ENCODE measurements at places on chromosomes 5 and 9.

DNA sequence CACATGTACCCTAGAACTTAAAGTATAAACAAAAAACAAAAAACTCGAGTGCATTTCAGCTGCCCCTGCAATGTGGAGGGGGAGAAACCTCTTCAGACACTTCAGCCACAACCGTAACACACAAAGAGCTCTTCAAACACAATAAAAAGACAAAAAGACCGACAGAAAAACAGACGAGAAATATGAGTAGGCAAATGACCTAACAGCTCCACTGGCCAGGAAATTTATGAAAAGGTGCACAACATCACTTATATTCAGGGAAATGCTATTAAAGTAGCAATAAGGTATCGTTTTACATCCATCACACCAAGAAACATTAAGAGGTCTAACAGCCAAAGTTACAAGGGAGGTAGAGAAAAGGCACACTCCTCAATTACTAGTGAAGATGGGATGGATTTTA, 6.2 kb downstream of the ZBED3 start:
- peak; percentile 42 for DNase-seq

DNA sequence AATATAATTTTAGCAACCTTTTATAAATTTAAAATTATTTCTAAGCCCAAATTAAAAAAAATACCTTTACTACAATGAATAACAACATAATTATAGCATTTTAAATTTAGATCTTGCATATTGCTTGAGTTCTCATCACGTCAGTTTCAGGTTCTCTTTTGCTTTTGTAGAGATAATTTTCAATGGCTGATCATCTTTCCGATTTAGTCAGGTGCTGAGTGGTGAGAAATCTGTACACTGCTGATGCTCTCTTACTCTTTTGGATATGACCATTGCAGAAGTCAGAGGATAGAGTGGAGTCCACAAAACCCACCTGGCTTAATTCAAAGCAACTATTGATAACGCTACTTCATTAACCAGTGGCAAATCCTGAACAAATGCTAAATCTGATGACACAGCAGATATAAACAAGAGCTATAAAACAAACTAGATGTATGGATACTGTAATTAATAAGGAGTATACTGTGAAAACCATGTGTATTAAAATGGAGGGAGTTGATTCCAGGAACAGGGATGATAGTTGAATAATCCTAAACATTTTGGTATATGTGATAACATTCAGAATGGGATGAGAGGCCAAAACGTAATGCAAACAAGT, 394.8 kb downstream of the CSNK1G3 start:
- DNase-seq = no peak

DNA sequence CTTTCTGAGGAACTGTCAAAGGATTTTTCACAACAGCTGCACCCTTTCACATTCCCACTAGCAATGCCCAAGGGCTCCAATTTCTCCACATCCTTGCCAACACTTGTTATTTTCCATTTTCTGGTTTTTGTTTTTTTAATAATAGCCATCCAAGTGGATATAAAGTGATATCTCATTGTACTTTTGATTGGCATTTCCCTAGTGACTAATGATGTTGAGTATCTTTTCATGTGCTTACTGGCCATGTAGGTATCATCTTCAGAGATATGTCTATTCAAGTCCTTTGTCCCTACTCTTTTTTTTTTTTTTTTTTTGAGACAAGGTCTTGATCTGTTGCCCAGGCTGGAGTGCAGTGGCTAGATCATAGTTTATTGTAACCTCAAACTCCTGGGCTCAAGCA, 115.8 kb upstream of the HAND1 start:
- no peak for DNase-seq

GRCh38 chr5:128252756-128253155, 169.2 kb downstream of the SLC12A2 start:
- no peak for DNase-seq

- DNase-seq = no peak
Observed at GRCh38 chr9:128947277-128947526, 201 bp downstream of the DOLK start.

GRCh38 chr5:61563401-61563800, 231.3 kb downstream of the ZSWIM6 start:
- DNase-seq = no peak

GRCh38 chr5:180142021-180142765, 66.8 kb downstream of the RASGEF1C start:
- no peak for DNase-seq

GRCh38 chr5:43606351-43606750, 3.4 kb downstream of the NNT start:
- DNase-seq = no peak

DNA sequence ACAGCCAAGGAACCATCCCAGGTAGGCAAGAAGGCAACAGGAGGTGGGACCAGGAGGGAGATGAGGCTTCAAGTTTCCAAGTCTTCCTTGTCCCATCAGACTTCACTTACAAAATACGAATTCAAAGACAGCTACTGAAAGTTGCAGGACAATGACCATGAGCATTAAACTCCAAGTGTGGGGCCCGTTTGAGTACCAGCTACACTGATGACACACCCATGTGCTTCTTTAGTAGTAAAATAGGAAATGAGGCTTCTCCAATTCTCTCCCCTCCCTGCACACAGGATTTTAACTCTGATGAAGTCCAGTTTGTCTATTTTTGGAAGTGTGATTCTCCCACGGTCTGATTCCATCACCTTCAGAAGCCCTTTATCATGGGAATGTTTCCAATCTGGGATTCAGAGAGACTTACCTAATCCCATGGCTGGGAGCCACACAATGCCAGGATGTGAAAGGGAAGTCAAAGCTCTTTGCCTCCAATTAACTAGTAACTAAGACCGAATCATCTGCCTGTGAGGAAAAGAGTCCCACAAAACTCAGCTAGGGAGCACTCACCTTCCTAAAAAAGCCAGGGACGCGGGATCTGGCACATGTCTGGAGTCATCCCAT, 222.8 kb upstream of the MSX2 start:
- DNase-seq = no peak

DNA sequence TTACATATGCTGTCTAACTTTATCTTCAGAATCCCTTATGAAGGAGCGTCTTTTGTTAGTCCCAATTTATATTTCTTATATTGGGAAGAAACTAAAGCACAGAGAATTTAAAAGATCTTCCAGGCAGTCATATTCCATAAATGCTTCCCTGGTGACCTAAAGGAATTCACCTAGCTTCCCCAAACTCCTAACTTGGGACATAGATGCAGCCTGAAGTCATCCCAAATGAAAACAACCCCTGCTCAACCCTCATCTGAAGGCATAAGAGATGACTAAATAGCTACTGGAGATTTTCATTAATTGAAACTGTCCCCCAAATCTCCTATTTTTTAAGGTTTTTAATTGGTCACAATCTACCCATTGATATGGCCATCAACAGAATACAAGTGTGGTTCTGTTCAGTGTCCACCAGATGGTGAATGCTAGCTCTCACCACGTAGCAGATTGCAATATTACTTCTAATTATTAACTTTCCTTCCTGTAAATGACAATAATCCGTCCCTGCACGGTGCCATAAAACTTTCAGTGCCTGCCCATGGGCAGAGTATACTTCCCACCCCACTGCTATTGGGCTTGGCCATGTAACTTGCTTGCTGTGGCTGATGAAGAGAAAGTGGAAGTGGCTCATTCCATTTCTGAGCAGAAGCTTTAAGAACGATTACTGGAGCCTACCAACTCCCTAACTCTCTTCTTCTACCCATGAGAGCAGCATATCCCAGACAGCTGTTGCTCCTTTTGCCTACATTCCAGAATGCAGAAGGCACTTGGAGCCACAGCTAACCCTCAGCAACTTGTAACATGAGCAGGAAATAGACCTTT, 18.7 kb downstream of the PRUNE2 start:
- DNase-seq = no peak

GRCh38 chr5:36153298-36153677, 1.4 kb downstream of the SKP2 start:
- DNase-seq = no peak

- no peak for DNase-seq
Observed at GRCh38 chr9:36144309-36145232, 8.0 kb downstream of the GLIPR2 start.

DNA sequence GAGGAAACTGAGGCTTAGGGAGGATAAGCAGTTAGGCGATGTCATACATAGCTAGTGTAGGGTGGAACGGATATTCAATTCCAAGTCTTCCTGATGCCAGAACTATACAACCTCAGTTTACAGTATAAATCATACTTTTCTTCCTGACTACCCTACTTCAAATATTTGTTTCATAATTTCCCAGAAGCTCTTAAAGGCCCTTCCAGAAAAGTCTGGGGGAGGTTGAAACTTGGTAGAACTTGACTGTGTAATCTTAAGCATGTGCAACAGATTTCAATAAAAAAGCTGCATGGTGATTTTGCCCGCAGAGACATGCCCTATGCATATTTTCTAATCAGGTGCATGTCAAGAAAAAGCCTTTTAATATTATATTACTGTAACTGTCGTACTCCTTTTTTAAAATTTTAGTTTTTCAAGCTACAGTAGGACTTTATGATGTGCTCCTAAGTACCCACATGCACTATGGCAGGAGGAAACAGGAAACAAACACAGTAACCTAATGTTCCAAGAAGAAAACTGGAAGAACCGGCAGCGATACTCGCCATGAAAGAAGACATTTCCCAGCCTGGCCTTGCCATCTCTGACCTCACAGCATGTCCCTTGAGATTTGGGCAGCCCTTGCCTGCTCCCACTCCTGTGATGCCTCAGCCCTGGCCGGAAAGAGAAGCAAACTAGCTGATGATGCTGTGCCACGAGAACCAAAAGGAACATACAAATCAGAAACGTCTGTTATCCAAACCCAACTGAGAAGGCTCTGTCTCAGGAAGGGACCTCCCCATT, 266.0 kb downstream of the EFNA5 start:
- no peak for DNase-seq

DNA sequence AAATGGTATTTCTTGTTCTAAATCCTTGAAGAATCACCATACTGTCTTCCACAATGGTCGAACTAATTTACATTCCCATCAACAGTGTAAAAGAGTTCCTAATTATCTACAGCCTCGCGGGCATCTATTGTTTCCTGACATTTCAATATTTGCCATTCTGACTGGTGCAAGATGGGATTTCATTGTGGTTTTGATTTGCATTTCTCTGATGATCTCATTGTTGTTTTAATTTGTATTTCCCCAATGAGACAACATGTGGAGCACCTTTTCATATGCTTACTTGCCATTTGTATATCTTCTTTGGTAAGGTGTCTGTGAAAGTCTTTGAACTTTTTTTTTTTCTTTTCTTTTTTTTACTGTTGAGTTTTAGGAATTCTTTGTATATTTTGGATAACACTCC, 473.6 kb downstream of the KCTD16 start:
- DNase-seq = no peak

DNA sequence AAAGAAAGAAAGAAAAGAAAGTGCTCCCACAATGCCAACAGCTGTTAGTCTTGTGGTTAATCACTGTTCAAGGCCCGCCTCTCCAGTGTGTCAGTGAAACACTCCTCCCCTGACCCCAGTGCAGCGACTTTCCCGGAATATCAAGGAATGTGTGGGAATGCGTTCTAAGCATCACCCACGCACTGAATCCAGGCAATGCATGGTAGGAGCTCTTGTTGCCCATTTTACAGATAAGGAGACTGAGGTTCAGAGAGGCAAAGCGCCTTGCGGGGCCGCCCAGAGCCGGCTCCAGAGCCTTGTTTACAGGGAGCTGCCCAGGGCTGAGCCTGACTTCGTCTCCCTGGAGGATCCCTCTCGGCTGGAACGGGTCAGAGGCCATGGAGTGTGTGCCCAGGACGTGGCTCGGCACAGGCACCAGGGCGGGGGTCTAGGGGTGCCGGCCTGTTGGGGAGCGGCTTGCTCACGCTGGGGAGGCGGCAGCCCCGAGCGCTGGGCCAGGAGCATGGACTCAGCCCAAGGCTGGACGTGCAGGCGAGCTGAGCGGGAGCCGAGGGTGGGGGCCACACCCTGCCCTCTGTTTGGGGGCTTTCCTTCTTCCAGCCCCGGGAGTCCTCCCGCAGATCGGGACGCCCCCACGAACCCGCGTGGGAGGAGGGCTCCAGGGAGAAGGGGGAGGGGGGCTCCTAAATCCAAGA, 823 bp downstream of the ST6GALNAC6 start:
- DNase-seq = no peak

DNA sequence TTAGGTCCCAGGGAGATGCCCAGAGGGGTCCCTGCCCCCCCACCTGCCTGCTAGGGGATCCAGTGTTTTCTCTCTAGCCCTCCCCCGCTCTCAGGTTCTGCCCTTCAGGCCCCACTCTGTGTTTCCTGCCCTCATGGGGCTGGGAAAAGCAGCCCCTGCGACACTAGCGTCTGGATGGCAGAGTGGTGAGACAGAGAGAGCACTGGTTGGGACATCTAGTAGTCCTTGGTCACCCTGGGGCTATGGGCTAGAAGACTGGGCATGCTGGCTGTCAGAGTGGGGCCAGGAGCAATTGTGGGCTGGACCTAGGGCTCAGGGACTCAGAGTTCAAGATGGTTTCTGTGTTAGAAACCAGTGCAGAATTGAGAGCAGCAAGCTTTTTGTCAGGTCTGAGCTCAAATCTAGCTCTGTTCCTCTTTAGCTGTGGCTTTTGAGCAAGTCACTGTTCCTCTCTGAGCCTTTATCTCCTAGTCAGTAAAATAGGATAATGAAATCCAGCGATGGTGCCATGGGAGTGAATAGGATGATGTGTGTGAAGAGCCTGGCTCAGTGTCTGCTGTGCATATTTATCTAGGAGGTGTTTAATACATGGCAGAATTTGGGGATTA, 39.0 kb downstream of the RGS3 start:
- DNase-seq = no peak

GRCh38 chr5:137218471-137218870, 280.7 kb downstream of the SPOCK1 start:
- DNase-seq = no peak

- no peak for DNase-seq
Observed at GRCh38 chr9:129962889-129963703, 79.9 kb downstream of the FNBP1 start.

DNA sequence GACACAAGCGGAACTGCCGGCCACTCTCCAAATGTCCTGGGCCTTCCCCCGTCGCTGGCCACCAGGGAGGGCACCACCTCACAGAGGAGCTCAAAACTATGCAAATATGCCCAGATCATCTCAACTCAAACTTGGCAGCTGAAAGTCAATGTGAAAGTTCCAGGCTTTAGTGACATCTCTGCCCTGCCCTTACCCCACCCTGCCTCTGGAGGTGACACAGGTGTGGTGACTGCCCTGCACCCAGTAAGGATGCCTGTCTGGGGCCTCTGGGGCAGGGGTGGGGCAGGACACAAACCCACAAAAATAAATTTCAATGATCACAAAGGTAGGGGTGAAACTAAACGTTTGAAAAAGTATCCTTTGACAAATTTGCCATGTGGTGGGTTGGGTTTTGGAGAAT, 213.4 kb downstream of the HSPA4 start:
- DNase-seq = no peak

DNA sequence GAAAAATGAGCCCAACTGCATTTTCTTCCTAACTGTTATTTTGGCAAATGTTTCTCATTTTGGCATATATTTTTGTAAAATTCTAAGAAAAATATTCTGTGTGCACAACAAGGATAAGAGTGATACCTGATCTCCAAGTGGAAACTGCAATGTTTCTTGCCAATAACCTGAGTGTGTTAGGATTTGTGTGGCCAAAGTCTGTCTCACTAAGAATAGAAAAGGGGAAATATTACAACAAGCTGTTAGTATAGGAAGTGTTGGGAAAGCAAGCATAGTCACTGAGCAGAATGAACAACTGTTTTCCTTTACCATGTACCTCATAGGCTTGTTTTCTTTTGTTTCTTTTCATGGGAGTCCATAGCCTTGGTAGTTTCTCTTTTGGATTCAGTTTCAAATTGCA, 624.2 kb downstream of the MTRR start:
- no peak for DNase-seq
